Stimulated activated CD8-positive, alpha-beta memory T cell treated with anti-CD3 and anti-CD28 coated beads, Interleukin-4, amount 100 ng/mL, for 1 hour (primary cell): ENCODE measurements at places on chromosomes 16 and 17.

GRCh38 chr16:88013766-88014251, 62.6 kb downstream of the BANP start:
- no peak for DNase-seq

DNA sequence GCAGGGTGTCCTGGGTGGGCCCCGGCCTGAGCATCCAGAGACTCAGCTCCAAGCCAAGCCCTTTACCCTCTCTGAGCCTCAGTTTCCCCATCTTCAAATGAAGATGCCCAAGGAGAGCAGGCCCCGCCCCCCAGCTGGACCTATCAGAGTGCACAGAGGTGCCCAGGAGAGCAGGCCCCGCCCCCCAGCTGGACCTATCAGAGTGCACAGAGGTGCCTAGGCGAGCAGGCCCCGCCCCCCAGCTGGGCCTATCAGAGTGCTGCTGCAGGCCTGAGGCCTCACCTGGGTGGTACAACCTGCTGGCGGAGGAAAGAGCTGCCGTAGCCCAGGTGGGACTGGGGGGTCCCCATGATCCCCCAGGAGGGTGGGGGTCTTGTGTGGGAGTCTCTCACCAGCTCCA, 3.4 kb upstream of the SSTR5 start:
- no peak for DNase-seq

- DNase-seq = no peak
Observed at GRCh38 chr17:17782523-17783115, 54.2 kb downstream of the SREBF1 start.

DNA sequence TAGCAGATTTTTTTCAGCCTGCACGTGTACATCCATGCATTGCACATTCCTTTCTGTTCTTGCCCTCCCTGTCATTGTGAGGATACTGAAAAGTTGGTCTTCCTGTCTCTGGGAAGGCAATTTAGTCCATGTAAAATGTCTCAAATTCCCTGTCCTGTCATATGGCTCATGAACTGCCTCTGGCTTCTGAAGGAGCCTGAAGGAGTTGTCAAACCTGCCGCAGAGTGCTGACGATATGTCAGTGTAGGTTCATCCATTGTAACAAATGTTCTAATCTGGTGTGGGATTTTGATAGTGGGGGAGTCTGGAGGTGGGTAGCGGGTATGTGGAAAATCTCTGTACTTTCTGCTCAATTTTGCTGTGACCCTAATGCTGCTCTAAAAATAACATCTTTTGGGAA, 59.6 kb downstream of the YPEL2 start:
- no peak for DNase-seq

- DNase-seq = no peak
Observed at GRCh38 chr16:20329392-20330138, 2.3 kb upstream of the GP2 start.

GRCh38 chr17:66272811-66273585, 29.4 kb upstream of the PRKCA start:
- DNase-seq = no peak

- no peak for DNase-seq
Observed at GRCh38 chr16:22989598-22989997, 159.7 kb downstream of the USP31 start.

- DNase-seq = no peak
Observed at GRCh38 chr16:60818465-60818864, 1217.8 kb downstream of the CDH8 start.

GRCh38 chr16:81040842-81041241, 5.2 kb downstream of the ATMIN start:
- no peak for DNase-seq
